ENCODE measurements at places on chromosomes 6 and 20. TPM values are rescaled to one million over a fixed set of nuclear protein-coding genes. Genes with fewer than 3 reads are reported as not detected.

Gene PRICKLE4
- 0.42 TPM for total RNA-seq

Gene PHACTR1
- 1.9 TPM for total RNA-seq

Gene GPX6
- total RNA-seq, result not detected

Gene TGIF2
- 16.3 TPM for total RNA-seq

Gene SPDEF
- 0.07 TPM for total RNA-seq

Gene SUPT3H
- total RNA-seq, result 6.9 TPM

Gene CST2
- total RNA-seq, result not detected

Gene CGA
- total RNA-seq, result not detected

Gene BTNL2
- not detected for total RNA-seq

Gene SLA2
- total RNA-seq, result not detected

Gene RSPO3
- not detected for total RNA-seq

Gene RBBP8NL
- total RNA-seq, result not detected

Gene VSX1
- total RNA-seq, result not detected

Gene GMEB2
- 10.3 TPM for total RNA-seq

Gene ANKRD66
- total RNA-seq, result not detected
